ENCODE measurements at places on chromosomes 12 and 14. TPM values are rescaled to one million over a fixed set of nuclear protein-coding genes. Genes with fewer than 3 reads are reported as not detected.

The C14orf180 gene
- 1.7 TPM for total RNA-seq

The TIMELESS gene
- total RNA-seq, result 11.0 TPM

The CGRRF1 gene
- 17.2 TPM for total RNA-seq

The MIP gene
- total RNA-seq, result not detected

The MEG3 gene
- 77.9 TPM for total RNA-seq

The LTB4R2 gene
- total RNA-seq, result 8.2 TPM

The FLRT2 gene
- 25.5 TPM for total RNA-seq

The RTN1 gene
- 5.2 TPM for total RNA-seq

The HOXC4 gene
- 3.5 TPM for total RNA-seq

The PIK3C2G gene
- total RNA-seq, result 1.4 TPM

The TRIAP1 gene
- 15.8 TPM for total RNA-seq

The DHRS2 gene
- 1,842 TPM for total RNA-seq

The PRKD1 gene
- 19.8 TPM for total RNA-seq

The ACVR1B gene
- 40.6 TPM for total RNA-seq

The MAGOHB gene
- 28.3 TPM for total RNA-seq

The GZMH gene
- total RNA-seq, result 1.3 TPM

The TCL1B gene
- not detected for total RNA-seq

The RASSF8 gene
- total RNA-seq, result 23.0 TPM

The PLEKHD1 gene
- total RNA-seq, result 0.10 TPM

The C12orf54 gene
- total RNA-seq, result 1.5 TPM

The EPYC gene
- not detected for total RNA-seq

The KRT6C gene
- 0.39 TPM for total RNA-seq

The GCH1 gene
- total RNA-seq, result 13.8 TPM

The RFX4 gene
- total RNA-seq, result not detected

The KRT71 gene
- total RNA-seq, result not detected

The PHETA1 gene
- total RNA-seq, result 7.5 TPM

The MYBPC1 gene
- total RNA-seq, result 1.6 TPM

The EMC9 gene
- total RNA-seq, result 25.7 TPM

The RHOJ gene
- total RNA-seq, result 20.6 TPM

The RPGRIP1 gene
- total RNA-seq, result 0.49 TPM

The TSPAN19 gene
- total RNA-seq, result not detected

The HHIPL1 gene
- total RNA-seq, result 2.4 TPM

The FRMD6 gene
- 112 TPM for total RNA-seq

The GLT1D1 gene
- total RNA-seq, result 0.94 TPM

The HRK gene
- 0.16 TPM for total RNA-seq

The KLRB1 gene
- total RNA-seq, result 1.6 TPM

The KCNK13 gene
- total RNA-seq, result 0.39 TPM

The CEP170B gene
- total RNA-seq, result 42.2 TPM

The LMO3 gene
- 12.9 TPM for total RNA-seq

The PTHLH gene
- total RNA-seq, result 0.86 TPM
